ENCODE measurements at places on chromosomes 1 and 21.

GRCh38 chr21:38075833-38076587 is 159.8 kb upstream of the KCNJ6 start:
- DNase-seq, result no peak

DNA sequence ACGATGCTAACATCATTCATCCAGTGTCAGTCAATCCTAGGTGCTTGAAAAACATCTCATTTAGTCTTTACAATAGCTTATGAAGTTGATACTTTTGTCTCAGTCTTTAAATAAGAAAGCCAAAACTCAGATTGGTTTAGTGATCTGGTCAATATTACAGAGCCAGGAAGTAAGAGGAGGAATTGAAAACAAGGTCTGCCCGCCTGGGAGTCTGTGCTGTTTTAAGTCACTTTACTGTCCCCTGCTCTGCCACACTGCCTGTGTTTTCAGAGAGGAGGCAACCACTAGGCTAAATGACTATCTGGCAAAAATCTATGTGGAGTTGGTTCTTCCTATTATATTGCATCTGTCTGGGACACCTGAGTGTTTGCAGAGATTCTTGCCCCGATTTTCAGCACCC is 62.3 kb downstream of the ST6GALNAC3 start:
- no peak for DNase-seq

DNA sequence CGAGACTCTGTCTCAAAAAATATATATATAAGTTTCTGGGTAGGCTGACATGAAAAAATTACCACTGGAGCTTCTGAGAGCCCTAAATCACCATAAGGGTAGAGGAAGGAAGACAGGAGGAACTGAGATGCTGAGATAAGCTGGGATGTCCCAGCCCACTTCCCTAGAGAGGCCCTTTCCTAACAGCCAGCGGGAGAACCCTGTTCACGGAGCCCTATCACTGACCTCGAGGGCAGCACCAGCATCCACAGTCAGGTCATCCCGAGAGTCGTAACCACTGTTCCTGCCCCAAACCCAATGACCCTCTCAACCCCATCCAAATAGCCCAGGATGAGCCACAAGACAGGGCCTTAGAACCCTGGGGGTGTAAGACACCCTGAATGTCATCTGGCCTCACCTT is 77.5 kb downstream of the CD34 start:
- no peak for DNase-seq

DNA sequence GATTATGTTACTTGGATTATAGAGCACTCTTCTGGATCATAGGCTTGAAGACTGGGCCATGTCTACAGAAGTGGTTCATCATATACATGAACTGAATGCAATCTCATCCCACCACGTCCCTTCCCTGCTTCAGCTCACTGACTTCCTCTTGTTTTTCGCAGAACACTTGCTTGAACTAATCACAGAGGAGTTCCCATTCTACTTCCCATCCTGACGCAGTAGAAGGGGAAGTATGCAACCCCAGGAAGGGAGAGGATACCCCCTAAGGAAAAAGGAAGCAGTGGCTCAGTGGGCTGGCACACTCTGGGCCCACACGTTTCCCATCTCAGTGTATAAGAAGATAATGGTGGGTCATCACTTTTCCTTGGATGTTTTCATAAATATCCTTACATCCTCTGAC is 36.2 kb downstream of the CASQ2 start:
- DNase-seq, result no peak

GRCh38 chr1:74065081-74065480 is 132.9 kb downstream of the LRRIQ3 start:
- no peak for DNase-seq

- no peak for DNase-seq
Measured at GRCh38 chr1:219050086-219050821, 123.4 kb upstream of the LYPLAL1 start.

GRCh38 chr1:27682351-27682944 is 10.5 kb upstream of the IFI6 start:
- no peak for DNase-seq

DNA sequence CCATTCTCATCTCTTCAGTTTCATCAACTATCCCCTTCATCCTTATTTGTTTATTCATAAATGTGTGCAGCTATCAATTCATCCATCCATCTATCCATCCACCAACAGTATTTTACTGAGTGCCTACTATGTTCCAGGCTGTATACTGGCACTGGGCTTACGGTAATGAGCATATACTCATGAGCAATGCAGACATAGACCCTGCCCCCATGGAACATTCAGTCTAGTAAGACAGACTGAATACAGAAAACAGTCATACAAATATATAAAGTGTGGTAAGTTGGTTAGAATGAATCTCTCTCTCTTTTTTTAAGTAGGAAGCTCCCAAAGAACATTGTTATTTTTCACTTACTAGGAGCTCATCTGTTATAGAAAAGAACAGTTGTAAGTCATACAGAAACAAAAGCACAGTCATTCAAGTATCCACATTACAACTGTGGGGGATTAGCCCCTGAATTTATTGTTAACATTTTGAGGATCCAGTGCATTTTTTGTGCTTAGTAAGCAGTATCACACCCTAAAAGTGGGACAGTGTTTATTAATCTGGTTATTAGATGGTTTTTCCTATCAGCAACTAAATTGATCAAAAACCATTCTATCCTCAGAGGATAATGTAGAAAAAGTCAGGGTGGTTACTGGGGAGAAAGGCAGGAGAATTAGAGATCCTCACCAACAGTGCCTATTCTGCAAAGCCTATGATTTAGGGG is 3.6 kb downstream of the SLC16A4 start:
- no peak for DNase-seq

DNA sequence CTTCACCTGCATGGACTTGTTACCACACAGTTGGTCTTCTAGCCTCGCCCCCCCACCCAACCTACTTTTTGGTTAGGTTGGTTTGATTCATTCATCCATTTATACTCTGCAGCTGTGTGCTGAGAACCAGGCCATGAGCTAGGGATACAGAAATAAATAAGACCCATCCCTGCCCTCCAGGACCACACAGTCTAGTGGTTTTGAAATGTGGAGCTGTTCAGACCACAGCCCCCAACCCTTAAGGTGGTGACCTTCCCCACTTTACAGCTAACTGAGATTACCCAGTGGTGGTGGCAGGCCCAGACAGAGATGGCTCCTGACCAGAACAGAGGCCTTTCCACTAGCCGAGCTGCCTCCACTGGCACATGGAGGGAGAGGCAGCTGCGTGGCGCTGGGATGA is 37.0 kb downstream of the LRRN2 start:
- DNase-seq, result no peak

DNA sequence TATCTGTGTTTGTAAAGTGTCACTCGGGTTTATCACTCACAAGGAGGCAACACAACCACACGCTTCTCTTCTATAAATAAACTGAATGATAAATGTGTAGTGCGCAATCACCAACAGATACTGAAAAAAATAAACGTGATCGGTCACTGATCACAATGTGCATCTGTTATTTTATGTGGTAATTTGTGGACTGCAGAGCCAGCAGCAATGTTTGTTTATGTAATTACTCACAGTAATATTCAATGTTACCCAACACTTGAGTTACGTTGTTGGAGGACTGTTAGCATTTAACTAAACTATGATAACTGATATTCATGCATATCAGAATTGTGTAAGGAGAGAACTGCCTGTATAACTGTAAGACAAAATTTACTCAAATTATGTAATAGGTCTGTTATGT is 129.6 kb downstream of the USH2A start:
- no peak for DNase-seq

DNA sequence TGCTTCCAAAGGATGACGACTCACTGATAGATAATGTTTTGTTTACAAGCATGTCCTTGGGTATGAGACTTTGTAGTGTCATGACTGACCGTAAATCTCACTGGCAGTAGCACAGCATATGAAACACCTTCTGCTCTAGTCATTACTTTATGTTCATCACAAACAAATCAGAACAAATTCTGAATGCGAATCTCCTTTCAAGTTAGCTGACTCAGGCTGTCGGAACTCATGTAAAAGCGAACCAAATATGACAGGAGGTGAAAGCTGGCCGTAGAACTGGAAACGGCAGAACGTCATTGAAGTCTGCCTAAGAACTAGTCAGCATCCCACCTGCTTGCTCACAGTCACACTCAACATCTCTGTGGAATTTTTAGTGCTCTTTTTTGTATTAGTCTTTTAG is 143.9 kb downstream of the RGS7 start:
- peak; percentile 24 for DNase-seq

DNA sequence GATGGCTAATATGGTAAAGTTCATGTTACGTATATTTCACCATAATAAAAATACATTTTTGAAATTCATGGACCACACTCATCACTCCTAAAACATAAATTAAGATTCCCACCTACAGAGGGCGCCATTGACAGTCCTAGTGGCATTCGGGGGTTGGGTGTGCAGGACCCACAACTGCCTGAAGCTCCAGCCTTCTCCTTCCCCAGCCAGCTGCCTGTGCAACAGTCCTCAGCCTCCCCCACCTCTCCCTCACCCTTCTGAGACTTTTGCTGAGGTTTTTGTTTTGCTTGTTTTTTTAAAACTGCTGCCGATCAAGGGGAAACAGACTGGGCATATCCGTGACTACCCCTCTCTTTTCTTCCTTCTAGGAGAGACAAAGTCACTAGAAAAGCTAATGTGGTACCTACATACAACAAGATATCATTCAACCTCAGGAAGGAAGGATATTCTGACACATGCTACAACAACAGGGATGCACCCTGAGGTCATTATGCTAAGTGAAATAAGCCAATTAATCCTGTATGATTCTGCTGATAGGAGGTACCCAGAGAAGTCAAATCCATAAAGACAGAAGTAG is 9.2 kb upstream of the EVA1C start:
- DNase-seq, result peak; percentile 35

DNA sequence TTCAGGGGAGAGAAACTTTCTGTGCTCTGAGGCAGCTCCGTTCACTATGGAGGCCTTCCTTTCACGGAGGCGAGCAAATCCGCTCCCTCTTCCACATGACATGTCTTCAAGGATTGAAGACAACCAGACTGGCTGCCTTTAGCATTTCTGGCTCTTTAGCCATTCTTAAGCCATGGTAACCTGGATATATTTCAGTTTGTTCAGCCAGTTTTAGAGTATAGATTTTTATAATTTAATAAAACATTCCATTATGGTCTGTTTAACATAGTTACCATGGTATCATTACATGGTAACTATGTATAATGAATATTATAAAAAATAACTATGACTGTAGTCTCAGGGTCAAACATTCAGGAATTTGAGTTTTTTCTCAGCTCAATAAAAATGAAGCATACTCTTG is 54.2 kb upstream of the NFIA start:
- DNase-seq, result no peak

DNA sequence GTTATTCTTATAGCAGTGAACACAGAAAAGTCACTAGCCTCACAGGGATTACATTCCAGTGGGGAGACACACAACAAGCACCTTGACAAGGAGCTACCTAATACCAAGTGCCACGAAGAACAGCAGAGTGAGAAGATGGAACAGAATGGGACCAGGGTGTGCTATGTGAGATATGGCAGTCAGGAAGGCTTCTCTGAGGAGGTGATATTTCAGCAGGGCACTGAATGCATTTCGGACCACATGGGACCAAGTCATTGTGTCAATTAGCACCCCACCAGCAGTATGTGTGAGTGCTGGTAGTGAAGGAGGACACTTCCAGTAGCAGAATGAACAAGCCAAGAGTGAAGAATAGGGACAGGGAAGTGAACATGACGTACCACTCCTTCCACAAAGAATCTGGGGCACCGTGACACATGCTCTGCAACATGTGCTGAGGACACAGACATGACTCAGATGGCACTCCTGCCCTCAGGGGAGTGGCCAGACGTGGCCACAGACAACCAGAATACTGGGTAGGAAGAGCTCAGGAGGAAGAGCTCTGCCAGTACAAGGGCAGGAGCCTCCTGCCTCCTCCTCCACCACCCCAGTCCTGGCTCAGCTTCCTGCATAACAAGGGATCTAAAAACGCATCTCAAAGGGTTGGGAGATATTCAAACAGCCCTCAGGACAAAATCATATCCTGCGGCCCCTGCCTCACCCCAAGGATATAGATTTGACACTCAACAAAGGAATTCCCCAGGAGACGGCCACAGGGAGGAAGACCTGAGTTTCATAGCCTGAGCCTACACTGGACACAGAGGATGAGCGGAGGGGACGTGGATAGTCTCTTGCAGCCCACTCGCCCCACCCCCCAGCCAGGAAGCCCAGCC is 102.5 kb downstream of the TRABD2B start:
- DNase-seq, result peak; percentile 87

- DNase-seq, result no peak
Measured at GRCh38 chr1:99146129-99146848, 118.0 kb upstream of the PLPPR4 start.

GRCh38 chr21:26117324-26117971 is 53.1 kb downstream of the APP start:
- no peak for DNase-seq

DNA sequence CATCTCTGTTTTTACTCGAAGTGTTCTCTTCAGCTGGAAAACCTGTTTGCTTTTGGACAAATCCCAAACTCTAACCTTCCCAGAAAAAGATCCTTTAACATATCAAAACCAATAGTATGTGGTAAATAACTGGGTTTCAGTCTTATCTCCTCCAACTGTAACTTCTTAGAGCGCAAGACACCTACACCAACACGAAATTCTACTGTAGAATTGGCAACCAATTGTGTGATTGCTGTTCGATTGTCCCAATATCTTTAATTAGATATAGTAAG is 5.8 kb upstream of the MPZL1 start:
- no peak for DNase-seq

- peak; percentile 17 for DNase-seq
Measured at GRCh38 chr1:46494910-46495309, 5.3 kb downstream of the DMBX1 start.

DNA sequence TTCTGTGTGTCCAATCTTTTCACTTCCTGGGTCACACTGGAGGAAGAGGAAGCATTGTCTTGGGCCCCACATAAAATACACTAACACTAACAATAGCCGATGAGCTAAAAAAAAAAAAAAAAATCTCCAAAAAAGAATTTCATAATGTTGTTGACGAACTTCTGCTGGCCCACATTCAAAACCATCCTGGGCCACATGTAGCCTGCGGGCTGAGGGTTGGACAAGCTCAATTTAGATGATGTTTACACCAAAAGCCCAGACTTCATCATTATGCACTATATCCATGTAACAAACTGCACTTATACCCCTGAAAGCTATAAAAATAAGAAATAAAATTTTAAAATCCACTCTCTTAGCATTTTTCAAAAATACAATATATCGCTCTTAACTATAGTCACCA is 187.8 kb upstream of the PTBP2 start:
- DNase-seq, result no peak

- DNase-seq, result no peak
Measured at GRCh38 chr1:62271948-62272728, 47.1 kb downstream of the KANK4 start.

All from large intestine (tissue), 12 donors.